ENCODE measurements at places on chromosomes 2 and 18. TPM values are rescaled to one million over a fixed set of nuclear protein-coding genes. Genes with fewer than 3 reads are reported as not detected.

Gene GLB1L
- total RNA-seq, result 3.0 TPM

Gene TNS1
- total RNA-seq, result 1.3 TPM

DNA sequence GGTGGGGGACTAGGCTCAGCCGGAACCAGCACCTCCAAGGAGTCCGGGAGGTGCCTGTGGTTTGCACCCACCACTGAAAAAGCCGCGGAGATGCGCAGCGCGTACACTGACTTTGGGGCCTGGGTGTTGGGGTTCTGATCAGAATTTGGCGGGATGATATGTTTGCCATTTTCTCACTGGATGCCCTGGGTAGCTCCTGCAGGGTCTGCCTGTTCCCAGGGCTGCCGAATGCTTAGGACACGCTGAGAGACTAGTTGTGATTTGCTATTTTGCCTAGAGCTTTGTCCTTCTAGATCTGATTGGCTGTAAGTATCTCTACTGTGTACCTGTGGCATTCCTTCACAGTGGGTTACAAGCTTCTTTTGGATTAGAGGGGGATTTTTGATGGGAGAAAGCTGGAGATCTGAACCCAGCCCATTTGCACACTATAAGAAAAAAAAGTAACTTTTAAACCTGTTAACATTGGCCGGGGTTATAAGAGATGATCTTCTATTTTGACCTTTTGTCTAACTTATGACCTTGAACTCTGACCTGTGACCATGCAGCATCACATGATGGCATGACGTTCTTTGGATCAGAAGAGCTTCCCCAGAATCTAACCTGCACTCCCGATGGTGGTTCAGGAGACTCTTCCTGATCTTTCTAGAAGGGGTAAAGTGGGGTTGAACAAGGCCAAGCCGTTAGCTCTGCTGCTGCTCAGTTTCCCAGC lies 1.6 kb downstream of the KCNE4 start:
- no peaks in the 10 kb centered on the region for H3K27me3 ChIP-seq
- DNase-seq, result no peak
- no peaks in the 10 kb centered on the region for H3K4me1 ChIP-seq
- H3K36me3 ChIP-seq, result no peaks in the 10 kb centered on the region

DNA sequence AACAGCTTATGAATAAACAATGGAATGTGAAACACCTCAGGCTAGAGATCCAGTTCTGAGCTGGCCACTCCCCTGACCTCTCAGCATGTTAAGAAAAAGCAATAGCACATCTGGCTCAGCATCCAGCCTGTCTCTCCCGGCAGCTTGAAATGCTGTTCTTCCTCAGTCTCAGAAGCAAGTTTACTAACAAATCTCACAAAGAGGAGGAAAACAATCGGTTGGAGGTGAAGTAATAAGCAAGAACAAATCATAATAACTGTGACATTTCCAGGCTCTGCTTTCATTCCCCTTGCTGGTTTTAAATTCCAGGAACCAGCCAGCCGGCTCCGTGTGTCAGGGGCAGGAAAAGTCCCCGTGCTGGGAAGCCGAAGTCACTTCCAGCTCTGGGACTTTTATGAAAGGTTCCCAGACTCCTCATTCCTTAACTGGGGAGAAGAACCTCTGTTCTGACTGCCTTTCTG lies 133.9 kb upstream of the ARL4C start:
- no peak overlapping the region for H3K4me3 ChIP-seq
- H3K27me3 ChIP-seq, result peaks cover 15% of the 10 kb centered on the region
- no peaks in the 10 kb centered on the region for H3K4me1 ChIP-seq
- H3K27ac ChIP-seq, result no peak overlapping the region
- H3K36me3 ChIP-seq, result no peaks in the 10 kb centered on the region

- H3K27ac ChIP-seq, result no peak overlapping the region
- H3K36me3 ChIP-seq, result no peaks in the 10 kb centered on the region
- no peak for DNase-seq
- no peaks in the 10 kb centered on the region for H3K4me1 ChIP-seq
These were observed 153.6 kb downstream of the TDRD15 start for GRCh38 chr2:21277068-21278056.

DNA sequence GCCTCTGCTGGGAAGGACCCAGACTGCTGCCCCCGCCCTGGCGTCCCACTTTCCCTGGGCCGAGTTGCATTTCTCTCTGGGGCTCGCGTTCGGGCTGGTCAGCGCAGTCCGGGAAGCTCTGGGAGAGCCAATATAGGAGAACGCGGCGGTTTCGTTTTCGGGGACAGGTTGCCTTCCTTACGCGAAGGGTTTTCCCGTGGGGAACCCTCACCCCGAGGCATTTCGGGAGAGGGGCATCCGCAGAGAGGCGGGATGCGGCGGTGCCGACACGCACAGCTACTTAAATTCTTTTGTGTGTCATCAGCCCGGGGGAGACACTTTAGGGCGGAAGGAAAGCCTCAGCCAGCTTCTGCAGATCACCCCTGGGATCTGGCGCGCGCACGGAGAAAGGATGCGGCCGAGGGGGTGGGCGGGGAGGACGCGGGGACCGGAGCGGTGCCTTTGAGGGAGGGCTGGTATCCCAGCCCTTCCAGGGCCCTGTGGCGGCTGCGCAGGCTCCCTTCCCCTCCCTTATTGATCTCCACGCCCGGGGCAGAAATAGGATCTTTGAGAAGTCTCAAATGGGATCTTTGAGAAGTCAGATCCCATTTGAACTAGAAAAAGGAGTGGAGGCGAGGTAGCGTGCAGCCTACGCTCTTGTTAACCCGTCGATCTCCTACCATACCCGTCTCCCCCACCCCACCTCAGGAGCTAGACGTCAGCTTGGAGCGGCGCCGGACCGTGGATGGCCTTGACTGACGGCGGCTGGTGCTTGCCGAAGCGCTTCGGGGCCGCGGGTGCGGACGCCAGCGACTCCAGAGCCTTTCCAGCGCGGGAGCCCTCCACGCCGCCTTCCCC lies 1.2 kb downstream of the GATA6 start:
- H3K4me3 ChIP-seq, result peak overlapping the region; percentile 55
- DNase-seq, result no peak
- H3K27me3 ChIP-seq, result peaks cover 30% of the 10 kb centered on the region
- no peaks in the 10 kb centered on the region for H3K36me3 ChIP-seq

DNA sequence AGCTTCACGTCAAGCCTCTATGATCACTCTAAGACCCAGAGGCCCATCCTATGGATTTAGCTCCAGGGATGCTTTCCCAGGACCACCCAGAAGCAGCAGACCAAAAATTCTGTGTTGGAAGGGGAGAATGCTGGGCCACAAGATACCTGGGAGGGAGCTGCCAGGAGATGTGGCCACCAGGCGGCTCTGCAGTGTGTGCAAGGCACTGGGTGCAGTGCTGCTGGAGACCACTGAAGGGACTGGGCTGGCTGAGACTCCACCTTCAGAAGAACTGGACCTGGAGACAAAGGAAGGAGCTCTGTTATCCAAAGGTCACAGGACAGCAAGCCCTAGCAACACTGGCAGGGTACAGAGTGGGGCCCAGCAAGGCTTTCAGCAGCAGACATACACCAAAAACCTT lies 34.0 kb downstream of the KANSL3 start:
- DNase-seq, result no peak
- H3K27me3 ChIP-seq, result no peaks in the 10 kb centered on the region
- no peaks in the 10 kb centered on the region for H3K4me1 ChIP-seq
- H3K27ac ChIP-seq, result no peak overlapping the region
- peaks cover 21% of the 10 kb centered on the region for H3K36me3 ChIP-seq

GRCh38 chr2:63484901-63485300 lies 103.4 kb downstream of the WDPCP start:
- no peaks in the 10 kb centered on the region for H3K36me3 ChIP-seq
- no peak overlapping the region for H3K27ac ChIP-seq
- H3K4me3 ChIP-seq, result no peak overlapping the region
- H3K4me1 ChIP-seq, result no peaks in the 10 kb centered on the region
- no peaks in the 10 kb centered on the region for H3K27me3 ChIP-seq

GRCh38 chr18:54942569-54942968 lies 16.7 kb downstream of the CCDC68 start:
- no peak overlapping the region for H3K4me3 ChIP-seq
- peaks cover 3% of the 10 kb centered on the region for H3K4me1 ChIP-seq
- no peak for DNase-seq
- H3K27me3 ChIP-seq, result no peaks in the 10 kb centered on the region
- no peak overlapping the region for H3K27ac ChIP-seq
- no peaks in the 10 kb centered on the region for H3K36me3 ChIP-seq

GRCh38 chr2:26687801-26688200 lies 4.7 kb upstream of the KCNK3 start:
- DNase-seq, result no peak
- no peaks in the 10 kb centered on the region for H3K4me1 ChIP-seq
- no peaks in the 10 kb centered on the region for H3K36me3 ChIP-seq
- H3K27me3 ChIP-seq, result peaks cover 62% of the 10 kb centered on the region

- no peaks in the 10 kb centered on the region for H3K36me3 ChIP-seq
- DNase-seq, result no peak
- peak within 1 kb of the TSS; percentile 90 for H3K4me3 ChIP-seq
- no peak within 1 kb of the TSS for H3K27ac ChIP-seq
- H3K4me1 ChIP-seq, result peaks cover 5% of the 10 kb centered on the region
These were observed at the start of gene PARD3B for GRCh38 chr2:204544961-204545860. Gene PARD3B, plus strand, starts transcription at chr2:204545475. Its CDS starts 525 bp downstream, at chr2:204546000.

- H3K27ac ChIP-seq, result no peak overlapping the region
- no peak overlapping the region for H3K4me3 ChIP-seq
- no peak for DNase-seq
- no peaks in the 10 kb centered on the region for H3K27me3 ChIP-seq
- no peaks in the 10 kb centered on the region for H3K4me1 ChIP-seq
These were observed 180.0 kb upstream of the CCDC68 start for GRCh38 chr18:55139307-55139706.

GRCh38 chr2:238104691-238105371 lies 4.7 kb downstream of the ESPNL start:
- no peaks in the 10 kb centered on the region for H3K27me3 ChIP-seq
- no peak overlapping the region for H3K4me3 ChIP-seq
- DNase-seq, result no peak
- H3K4me1 ChIP-seq, result peaks cover 10% of the 10 kb centered on the region

Gene TDRD15
- total RNA-seq, result not detected

Gene COPS9
- 71.9 TPM for total RNA-seq
